ENCODE measurements at places on chromosomes 1 and 21.

DNA sequence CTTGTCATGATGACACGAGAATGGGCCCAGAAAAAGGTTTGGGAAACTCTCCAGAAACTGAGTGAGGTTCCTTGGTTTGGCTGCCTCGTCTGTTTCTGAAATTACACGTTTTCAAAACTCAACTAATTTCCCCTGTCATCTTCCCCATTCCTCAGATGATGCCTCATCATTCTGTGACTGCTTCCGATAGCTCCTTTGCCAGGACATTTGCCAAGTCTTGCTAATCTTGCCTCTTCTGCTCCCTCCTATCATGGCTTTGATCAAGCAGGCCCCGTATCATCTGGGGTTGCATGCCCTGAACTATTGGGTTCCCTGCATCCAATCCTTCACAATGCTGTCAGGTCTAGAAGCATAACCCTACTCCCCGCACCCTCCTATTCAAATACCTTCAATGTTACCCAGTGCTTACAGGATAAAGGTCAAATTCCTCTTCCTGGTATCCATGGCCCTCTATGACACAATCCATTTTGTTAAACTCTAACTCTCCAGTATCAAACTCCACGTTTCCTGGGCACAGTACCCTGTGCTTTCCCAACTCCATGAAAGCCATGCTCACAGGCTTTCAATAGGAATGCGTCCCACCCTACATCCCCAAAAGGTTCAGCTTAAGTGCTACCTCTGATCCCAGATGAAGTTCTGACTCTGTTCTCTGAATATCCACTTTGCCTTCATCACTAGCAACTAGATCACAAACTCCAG is 22.2 kb upstream of the TMEM200B start:
- peak; percentile 60 for DNase-seq

GRCh38 chr1:220691053-220691684 is 1.0 kb downstream of the C1orf115 start:
- peak; percentile 6 for DNase-seq

DNA sequence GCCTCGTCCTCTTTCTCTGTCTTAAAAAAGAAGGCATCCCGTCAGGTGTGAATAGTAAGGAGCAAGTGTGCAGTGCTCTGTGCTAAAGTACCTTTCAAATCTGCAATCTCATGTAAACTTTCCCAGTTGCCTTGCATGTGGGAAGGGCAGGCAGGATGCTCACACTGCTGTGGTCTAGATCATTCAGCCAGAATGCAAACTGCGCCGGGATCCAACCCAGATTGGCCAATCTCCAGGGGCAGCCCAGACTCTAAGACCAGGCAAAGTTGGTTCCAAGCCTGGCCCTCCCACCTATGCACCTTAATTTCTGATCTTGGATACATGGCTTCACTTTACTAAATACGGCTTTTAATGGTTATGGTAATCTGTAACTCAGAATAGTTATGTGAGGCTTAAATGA is 3.2 kb upstream of the MAP1LC3C start:
- DNase-seq, result no peak

DNA sequence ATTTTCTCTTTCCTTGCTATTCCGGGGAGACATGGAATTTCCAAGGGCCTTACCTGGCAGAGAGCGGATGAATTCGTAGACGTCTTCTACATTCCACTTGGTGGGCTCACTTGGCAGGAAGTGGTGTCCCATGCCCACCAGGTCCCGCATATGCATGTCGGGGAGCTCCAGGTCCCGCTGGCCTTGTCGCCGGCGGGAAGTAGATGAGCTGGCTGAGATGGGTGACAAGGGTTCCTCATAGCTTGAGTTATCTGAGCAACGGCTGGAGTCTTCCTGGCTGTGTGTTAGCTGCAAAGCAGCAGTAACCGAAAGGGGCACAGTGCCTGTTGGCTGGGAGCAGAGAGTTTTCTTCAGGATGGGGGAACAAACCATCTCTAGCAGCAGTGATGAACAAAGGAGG is 7.9 kb upstream of the A3GALT2 start:
- peak; percentile 24 for DNase-seq

- peak; percentile 19 for DNase-seq
Observed at GRCh38 chr1:218711001-218711400, 365.9 kb downstream of the TGFB2 start.

DNA sequence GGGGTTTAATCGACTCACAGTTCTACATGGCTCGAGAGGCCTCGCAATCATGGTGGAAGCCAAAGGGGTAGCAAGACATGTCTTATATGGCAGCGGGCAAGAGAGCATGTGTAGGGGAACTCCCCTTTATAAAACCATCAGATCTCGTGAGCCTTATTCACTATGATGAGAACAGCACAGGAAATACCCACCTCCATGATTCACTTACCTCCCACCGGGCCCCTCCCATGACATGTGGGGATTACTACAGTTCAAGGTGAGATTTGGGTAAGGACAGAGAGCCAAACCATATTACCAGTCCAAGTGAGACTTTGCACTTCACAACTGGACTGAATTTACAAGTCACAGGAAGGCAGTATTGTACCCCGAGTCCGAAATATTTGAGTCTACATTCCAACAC is 73.9 kb upstream of the ANGPTL1 start:
- no peak for DNase-seq

DNA sequence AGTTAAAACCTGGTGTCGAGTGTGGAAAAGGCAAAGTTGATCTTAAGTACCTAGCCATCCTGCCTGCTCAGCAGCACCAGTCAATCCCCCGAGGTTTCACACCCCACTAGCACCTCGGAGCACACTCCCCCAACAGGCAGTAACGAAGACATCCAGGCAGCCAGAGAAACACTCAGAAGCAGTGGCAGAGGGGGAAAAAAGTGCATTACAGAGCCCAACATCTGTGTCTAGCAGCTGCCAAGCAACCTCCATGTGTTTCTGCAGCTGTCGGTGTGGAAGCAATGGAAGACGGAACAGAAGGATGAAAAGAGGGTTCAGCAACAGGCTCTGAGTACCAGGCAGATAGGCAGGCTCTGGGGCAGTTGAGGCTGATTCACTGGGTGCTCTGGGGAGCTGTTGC is 73.4 kb upstream of the PROX1 start:
- no peak for DNase-seq

GRCh38 chr1:61448914-61449313 is 276.0 kb downstream of the TM2D1 start:
- peak; percentile 70 for DNase-seq

- DNase-seq, result no peak
Observed at GRCh38 chr1:211783266-211783665, 47.3 kb downstream of the LPGAT1 start.

Data from foreskin fibroblast (primary cell).